ENCODE measurements at places on chromosomes 4 and X.
A peak's percentile ranks its signal among the peaks of the same experiment; 100 is the strongest.

DNA sequence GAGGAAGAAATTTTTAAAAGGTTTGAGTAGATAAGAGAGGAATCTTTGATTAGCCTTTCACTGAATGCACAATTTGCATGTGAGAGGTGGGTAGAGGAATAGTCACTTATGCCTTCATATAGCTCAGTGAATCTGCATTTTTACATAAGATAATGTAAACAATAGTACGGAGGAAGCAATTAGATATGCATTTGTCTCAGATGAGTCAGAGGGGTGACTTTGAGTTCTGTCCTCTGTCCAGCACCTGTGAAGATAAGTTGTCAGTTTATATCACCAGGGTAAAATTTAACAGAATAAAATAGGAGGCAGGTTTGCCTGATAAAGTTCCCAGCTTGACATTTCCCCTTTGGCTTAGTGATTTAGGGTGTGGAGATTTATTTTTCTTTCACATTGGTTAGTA, 841.9 kb downstream of the PCDH18 start:
- no peak for DNase-seq

DNA sequence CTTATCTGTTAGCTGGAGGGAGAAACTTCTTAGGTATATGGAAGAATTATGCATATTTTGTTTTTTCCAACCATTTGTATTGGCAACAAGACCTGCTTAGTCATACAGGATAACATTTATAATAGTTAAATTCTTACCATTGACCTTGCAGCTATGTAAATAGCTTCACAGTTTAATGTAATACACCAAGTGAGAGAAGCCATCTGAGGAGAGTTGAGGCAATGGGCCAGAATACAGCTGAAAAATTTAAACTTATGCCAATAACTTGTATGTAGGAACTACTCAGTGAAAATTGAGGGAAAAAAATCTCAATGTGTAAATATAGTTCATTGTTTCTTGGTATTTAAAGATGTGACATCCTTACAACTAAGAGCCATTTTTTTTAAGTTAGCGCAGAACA, 273.5 kb downstream of the DACH2 start:
- DNase-seq, result no peak

DNA sequence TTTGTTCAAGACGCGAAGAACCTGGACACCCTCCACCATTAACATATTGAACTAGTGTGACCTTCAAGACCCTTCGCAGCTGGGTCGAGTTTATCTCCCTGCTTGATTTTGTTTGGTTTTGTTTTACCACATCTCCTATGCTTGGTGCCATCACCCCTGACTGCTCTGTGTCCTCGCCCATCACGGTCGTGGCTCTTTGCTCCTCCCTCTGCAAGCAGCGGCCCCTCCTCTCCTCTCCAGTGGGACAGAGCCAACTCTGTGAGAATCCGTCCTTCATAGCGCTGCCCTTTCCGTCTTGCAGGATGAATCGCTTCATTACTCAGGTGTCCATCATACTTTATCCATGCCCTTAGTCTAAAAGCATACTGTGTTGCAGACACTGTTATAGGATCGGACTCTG, 9.1 kb upstream of the FAM149A start:
- no peak for DNase-seq

GRCh38 chr4:89598602-89599001, 238.4 kb downstream of the SNCA start:
- DNase-seq, result peak; percentile 14

DNA sequence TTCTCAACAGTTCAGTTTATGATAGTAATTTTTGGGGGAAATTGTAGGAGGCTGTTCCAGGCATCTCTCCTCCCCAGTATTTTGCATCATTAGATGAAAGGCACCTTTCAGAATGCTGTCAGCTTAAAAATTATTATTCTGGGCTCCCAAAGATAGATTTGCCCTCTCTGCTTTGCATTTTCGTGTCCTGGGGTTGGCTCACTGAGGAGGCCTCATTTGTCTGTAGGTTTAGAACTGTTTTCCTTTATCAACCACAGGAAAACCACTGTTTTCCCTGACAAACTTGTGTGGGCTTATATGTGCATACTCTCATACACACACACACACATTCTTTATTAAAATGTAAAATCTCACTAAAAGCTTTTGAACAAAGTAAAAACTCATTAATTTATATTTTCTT, 197.2 kb upstream of the VCX3A start:
- no peak for DNase-seq

DNA sequence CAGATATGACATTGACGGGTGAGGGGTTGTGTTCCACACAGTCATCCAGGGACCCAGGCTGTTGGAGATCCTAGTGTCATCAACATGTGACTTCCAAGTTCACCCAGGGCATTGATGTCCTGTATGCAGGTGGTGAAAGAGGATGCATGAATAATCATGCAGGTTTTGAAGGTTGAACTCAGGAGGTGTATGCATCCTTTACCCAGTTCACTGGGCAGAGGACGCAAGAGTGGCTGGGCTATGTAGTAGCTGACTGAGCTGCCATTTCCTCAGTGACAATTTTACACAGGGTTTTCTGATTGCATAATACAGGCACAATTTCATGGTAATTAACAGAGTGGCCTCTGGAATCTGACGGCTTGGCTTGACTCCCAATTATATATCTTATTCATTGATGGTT, 323.0 kb downstream of the HS3ST1 start:
- no peak for DNase-seq

DNA sequence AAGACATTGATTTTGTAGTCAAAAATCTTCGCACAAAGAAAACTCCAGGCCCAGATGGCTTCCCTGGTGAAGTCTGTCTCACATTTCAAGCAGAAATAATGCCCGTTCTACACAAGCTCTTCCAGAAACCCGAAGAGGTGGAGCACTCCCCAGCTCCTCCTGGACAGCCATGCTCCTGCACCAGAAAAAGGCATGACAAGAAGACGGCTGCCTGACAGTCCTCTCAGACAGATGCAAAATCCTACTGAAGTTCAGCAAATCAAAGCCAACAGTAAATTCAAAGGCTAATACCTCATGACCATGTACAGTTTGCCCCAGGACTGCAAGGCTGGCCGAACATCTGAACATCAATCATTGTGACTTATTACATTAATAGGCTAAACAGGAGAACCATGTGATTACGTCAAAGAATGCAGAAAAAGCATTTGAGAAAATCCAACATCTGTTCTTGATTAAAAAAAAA, 30.8 kb upstream of the MXD4 start:
- no peak for DNase-seq

- peak; percentile 7 for DNase-seq
These were observed 2.4 kb downstream of the LONRF3 start for GRCh38 chrX:118976599-118977340.

DNA sequence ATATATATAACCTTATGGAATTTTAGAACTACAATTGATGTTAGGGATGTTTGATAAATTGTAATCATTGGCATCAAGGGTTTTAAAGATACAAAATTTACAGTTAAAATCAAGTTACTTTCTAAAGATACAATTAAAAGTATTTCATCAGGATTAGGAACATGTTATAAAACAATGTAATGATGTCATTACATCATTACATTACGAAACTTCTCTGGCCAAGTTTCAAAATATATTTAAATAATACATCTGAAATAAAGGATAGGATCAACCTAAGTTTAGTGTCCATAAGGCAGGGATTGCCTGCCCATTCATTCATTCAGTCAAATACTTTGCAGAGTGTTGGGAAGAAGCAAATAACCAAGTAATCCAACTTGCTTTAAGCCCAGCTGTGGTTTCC, 75.1 kb downstream of the TENM3 start:
- DNase-seq, result no peak

DNA sequence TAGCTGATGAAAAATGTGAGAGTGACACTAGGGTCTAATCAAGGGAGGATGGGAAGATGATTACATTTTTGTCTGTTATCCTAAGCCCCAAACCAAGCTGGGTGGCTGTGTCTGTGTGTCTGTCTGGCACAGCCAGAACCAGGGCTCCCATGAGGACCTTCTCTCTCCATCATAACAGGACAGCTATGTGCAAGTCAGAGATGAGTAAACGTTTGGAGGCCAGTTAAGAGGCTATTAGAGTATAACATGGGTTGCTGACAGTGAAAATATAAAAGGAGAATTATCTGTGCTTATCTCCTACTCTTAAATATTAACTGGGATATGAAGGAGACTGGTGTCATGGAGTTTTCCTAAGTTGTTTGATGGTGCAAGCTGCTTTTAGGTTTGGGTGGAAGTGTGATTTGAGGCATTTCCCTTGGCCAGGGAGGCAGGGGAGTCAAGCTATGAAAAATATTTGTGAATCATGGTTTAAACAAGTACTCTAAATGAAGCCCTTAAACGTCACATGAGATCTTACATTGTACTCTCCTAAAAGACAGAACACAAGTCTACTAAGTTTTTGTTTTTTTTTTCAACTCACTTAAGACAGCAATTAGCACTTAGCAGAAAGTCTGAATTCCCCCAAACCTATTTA, 156.2 kb downstream of the ENOX2 start:
- DNase-seq, result no peak

DNA sequence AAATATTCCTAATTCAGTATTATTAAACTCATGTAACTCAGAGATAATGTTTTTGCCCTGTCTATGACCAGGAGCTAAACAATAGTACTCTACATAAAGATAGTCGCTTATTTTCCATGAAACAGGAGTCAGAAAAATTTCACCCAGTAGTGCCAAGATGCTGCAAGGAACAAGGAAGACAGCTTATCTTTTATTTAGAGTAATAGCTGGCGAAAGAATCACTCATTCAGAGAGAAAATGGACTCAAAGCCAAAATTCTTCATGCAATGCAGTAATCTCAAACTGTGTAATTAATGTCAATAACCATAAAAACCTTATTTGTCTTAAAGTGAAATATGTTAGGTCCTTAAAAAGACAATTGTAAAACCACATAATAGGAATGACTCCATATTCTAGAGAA, 477.8 kb downstream of the ANKRD50 start:
- DNase-seq, result no peak

DNA sequence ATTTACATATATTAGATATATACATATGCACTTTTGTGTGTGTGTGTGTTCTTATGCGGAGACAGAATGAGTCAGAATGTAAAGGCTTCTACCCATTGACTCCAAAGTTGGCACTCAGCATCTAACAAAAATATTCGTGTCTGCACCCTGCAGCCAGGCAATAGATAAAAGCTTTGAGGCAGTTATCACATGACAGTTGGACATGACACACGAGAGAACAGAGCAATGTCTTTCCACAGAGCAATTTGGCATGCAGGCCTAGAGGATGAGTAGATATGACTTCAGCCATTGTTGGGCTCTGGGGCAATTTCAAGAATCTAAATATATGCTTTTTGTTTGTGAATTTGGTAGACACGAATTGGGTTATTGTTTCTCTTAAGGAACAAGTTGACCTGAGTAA, 391.2 kb downstream of the SLITRK2 start:
- no peak for DNase-seq

- no peak for DNase-seq
These were observed 415.0 kb downstream of the CFAP47 start for GRCh38 chrX:36334572-36334971.

DNA sequence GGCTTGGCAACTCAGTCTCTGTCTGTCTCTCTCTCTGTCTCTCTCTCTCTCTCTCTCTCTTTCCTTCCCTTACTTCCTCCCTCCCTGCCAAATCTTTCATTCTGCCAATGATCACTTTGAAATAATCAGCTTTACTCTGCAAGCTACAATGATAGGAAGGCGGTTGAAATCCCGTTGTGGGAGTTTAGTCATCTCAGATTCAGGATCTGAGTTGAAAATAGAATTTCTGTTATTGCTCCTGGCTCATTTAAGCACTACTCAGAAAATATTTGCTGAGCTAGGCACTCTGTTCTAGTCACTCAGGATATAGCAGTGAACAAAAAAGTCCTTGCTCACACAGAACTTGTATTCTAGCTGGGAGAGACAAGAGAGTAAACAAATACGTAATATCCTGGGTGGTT, 56.3 kb upstream of the DCTD start:
- no peak for DNase-seq

- no peak for DNase-seq
These were observed 3.2 kb upstream of the CHRNA9 start for GRCh38 chr4:40331961-40332360.

GRCh38 chr4:121978172-121978516, 26.3 kb upstream of the TRPC3 start:
- DNase-seq, result no peak

- no peak for DNase-seq
These were observed 45.2 kb downstream of the LNX1 start for GRCh38 chr4:53545942-53546581.

GRCh38 chr4:151948351-151949016, 187.7 kb upstream of the GATB start:
- DNase-seq, result no peak
